ENCODE measurements at places on chromosomes 1 and 21. TPM values are rescaled to one million over a fixed set of nuclear protein-coding genes. Genes with fewer than 3 reads are reported as not detected.

The KIF17 gene
- 6.3 TPM for total RNA-seq

The ATP1A4 gene
- total RNA-seq, result not detected

The RHBDL2 gene
- total RNA-seq, result not detected

The FCRL5 gene
- not detected for total RNA-seq

The COA6 gene
- total RNA-seq, result 25.0 TPM

The PKNOX1 gene
- total RNA-seq, result 6.1 TPM

The OR2T11 gene
- not detected for total RNA-seq

The CZIB gene
- 49.5 TPM for total RNA-seq

The KRTAP12-2 gene
- not detected for total RNA-seq

- H3K4me3 ChIP-seq, result no peak overlapping the region
- H3K27me3 ChIP-seq, result no peaks in the 10 kb centered on the region
- H3K4me1 ChIP-seq, result peaks cover 5% of the 10 kb centered on the region
These were observed 389.9 kb downstream of the SMYD3 start for GRCh38 chr1:246117066-246117791.

DNA sequence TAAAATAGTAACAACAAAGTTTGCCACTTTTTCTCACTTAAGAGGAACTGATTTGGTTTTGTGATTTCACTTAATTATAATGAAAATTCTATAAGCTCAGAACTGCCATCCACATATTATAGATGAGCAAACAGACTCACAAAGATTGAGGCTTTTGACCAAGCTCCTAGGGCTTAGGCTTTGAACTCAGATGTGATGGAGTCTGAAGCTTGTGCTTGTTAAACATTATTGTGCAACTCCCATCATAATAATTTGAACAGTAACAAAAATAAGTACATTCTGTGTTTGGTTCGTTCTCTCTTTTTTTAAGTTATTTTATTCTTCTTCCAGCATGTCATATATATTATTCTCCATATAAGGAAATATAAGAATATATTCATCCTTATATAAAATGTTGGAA lies 403.4 kb downstream of the PTPRC start:
- no peak overlapping the region for H3K27ac ChIP-seq
- H3K27me3 ChIP-seq, result no peaks in the 10 kb centered on the region
- H3K36me3 ChIP-seq, result no peaks in the 10 kb centered on the region
- H3K4me3 ChIP-seq, result no peak overlapping the region

DNA sequence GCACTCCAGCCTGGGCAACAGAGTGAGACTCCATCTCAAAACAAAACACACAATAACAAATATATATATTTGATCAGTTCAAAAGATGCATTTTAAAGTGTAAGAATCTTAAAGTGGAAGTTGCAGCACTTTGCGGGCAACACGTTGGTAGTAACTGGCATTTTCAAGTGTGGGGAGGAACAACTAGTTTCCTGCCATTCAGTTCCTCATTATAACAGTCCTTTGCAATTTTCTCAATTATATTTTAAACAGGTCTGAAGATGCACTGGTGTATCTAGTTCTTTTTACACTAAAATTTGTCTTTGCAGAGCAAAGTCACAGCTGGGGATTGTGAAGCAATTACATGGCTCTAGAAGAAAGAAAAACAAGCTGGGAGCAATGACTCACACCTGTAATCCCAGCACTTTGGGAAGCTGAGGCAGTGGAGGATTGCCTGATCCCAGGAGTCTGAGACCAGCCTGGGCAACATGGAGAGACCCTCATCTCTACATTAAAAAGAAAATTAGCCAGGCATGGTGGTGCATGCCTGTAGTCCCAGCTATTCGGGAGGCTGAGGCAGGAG lies 25.3 kb downstream of the RRAGC start:
- no peak for DNase-seq
- no peak overlapping the region for H3K27ac ChIP-seq
- peaks cover 13% of the 10 kb centered on the region for H3K36me3 ChIP-seq
- peaks cover 6% of the 10 kb centered on the region for H3K4me1 ChIP-seq
- H3K27me3 ChIP-seq, result peaks cover 4% of the 10 kb centered on the region

DNA sequence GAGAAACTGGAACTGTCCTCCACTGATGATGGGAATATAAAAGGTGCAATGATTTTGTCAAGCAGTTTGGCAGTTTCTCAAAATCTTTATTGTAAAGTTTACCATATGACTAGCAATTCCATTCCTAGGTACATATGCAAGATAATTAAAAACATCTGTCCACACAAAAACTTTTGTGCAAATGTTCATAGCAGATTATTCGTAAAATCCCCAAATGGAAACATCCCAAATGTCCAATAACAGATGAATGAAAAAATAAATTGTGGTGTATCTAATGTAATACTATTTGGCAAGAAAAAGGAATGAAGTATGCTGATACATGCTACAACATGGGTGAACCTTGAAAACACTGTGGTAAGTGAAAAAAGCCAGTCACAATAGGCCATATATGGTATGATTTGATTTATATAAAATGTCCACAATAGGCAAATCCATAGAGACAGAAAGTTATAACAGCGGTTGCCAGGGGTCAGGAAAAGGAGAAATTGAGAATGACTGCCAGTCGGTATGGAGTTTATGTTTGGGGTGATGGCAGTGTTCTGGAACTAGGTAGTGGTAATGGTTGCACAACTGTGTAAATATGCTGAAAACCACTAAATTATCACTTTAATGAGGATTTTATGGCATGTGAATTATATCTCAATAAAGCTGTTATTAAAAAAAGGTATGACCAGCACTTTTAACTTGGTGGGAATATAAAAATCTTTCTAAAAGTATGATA lies 81.7 kb upstream of the BEND5 start:
- no peaks in the 10 kb centered on the region for H3K36me3 ChIP-seq
- DNase-seq, result no peak
- H3K27me3 ChIP-seq, result no peaks in the 10 kb centered on the region
- no peak overlapping the region for H3K27ac ChIP-seq
- no peak overlapping the region for H3K4me3 ChIP-seq

- peaks cover 3% of the 10 kb centered on the region for H3K27me3 ChIP-seq
- no peak for DNase-seq
- H3K4me3 ChIP-seq, result peak overlapping the region; percentile 72
- H3K27ac ChIP-seq, result no peak overlapping the region
- H3K4me1 ChIP-seq, result no peaks in the 10 kb centered on the region
- H3K36me3 ChIP-seq, result no peaks in the 10 kb centered on the region
These were observed 2.2 kb downstream of the NEGR1 start for GRCh38 chr1:72280131-72280530.

DNA sequence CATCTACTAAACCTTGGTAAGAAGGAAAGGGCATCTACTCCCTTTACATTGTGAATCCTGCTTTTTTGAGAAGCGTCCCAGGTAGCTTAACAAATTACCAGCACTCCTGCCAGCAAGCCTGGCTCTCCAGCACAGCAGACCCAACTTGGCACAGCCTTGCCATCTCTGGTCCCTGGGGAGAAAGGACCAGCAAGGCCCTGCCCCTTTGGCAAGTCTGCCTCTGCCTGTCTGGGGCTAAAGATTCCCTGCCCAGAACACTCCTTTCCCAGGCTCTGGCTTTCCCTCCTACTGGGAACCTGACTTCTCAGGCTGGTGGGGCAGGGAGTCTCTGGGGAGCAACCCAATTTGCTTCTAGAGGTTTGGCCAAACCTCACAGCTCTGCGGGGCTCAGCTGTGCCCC lies 68.5 kb downstream of the ATP2B4 start:
- H3K4me1 ChIP-seq, result peaks cover 53% of the 10 kb centered on the region
- no peak overlapping the region for H3K4me3 ChIP-seq
- H3K27ac ChIP-seq, result peak overlapping the region; percentile 85
- no peaks in the 10 kb centered on the region for H3K27me3 ChIP-seq
- H3K36me3 ChIP-seq, result no peaks in the 10 kb centered on the region

GRCh38 chr1:197150336-197151005 lies 4.0 kb upstream of the ASPM start:
- H3K36me3 ChIP-seq, result no peaks in the 10 kb centered on the region
- no peaks in the 10 kb centered on the region for H3K4me1 ChIP-seq
- DNase-seq, result no peak
- H3K27me3 ChIP-seq, result no peaks in the 10 kb centered on the region
- H3K27ac ChIP-seq, result no peak overlapping the region

DNA sequence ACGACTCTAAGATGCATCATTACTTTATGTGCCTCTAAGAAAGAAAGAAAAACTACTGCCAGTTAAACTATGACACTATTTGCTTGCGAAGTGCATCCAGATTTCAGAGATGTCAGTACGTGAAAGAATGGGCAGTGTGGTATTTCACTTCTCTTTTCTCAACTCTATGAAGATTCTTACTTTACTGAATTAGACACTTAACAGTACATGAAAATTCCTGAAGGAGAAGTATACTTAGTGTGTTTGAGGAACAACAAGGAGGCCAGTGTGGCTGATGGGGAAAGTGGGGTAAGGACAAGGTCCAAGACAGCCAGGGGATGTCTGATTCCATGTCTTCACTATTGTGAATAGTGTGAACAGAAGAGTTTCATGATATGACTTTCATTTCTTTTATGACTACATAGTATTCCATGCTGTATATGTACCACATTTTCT lies 53.9 kb upstream of the HSD17B7 start:
- H3K4me3 ChIP-seq, result no peak overlapping the region
- H3K27me3 ChIP-seq, result no peaks in the 10 kb centered on the region
- no peak for DNase-seq
- no peak overlapping the region for H3K27ac ChIP-seq
- no peaks in the 10 kb centered on the region for H3K36me3 ChIP-seq
- no peaks in the 10 kb centered on the region for H3K4me1 ChIP-seq

DNA sequence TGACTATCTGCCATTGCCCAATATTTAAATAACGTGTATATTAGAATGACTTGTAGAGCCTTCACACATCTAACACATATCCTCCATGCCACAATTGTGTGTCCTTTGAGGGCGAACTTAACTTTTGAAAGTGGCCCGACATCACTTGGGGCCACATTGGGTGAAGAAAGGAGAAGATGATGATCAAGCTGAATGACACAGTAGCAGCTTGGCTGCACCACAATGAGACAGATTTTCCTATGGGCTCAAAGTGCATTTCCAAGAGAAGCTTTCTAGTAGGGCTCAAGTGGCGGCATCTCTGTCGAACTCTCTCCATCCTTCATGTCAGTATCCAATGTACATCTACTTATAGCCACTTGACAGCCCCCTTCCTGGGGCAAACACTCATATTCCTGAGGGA lies 3.7 kb upstream of the BGLAP start:
- no peak overlapping the region for H3K4me3 ChIP-seq
- no peaks in the 10 kb centered on the region for H3K27me3 ChIP-seq
- no peak for DNase-seq

GRCh38 chr21:36806103-36806502 lies 107.2 kb downstream of the SIM2 start:
- H3K36me3 ChIP-seq, result no peaks in the 10 kb centered on the region
- no peak for DNase-seq
- H3K4me1 ChIP-seq, result no peaks in the 10 kb centered on the region
- no peak overlapping the region for H3K27ac ChIP-seq
